ENCODE measurements at places on chromosomes 11 and 22.

DNA sequence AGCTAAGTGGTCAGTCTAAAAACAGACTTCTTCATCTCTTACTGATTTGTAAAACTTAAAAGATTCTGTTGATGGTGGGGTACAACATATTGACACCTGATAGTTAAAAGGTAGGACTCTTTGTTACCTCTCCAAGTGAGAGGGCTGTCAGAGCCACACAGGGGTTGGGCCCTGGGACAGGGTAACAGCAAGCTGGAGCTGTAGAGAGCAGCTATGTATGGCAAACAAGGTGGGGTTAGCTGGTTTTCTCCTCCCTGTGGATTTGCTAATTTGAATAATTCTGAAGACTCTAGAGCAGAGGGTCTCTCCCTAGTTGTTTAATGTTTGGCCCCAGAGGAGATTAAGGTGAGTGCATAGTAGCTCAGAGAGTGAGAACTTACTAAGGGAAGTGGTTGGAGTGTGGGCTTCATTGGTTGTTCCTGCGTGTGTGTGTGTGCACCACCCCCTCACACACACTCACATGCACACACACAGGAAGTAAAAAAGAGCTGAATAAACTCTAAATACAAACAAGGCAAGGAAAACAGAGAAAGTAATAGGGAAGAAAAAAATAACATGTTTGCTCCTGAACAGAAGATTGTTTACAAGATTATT is 9.2 kb upstream of the GAS2 start:
- peak; percentile 15 for DNase-seq

DNA sequence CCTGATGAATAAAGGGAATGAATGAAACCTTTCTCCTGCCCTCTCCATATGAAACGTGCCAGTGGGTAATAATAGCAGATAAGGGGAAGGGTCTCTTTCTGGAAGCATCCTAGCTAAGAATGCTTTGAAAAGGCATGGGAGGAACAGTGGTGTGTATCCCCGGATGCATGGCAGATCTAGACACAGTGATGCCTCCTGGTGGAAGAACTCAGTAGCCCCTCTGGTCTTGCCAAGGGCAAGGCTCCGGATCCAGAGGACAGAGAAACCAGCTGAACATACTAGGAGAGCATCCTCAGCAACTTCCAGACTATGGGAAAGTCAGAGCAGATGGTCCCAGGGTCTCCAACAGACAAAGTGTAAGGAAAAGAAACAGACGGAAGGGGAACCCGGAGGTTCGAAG is 6.4 kb downstream of the BAIAP2L2 start:
- no peak for DNase-seq

GRCh38 chr11:27718346-27718862 is 18.1 kb upstream of the BDNF start:
- no peak for DNase-seq

- no peak for DNase-seq
Observed at GRCh38 chr22:44730022-44730393, 22.4 kb upstream of the ARHGAP8 start.

DNA sequence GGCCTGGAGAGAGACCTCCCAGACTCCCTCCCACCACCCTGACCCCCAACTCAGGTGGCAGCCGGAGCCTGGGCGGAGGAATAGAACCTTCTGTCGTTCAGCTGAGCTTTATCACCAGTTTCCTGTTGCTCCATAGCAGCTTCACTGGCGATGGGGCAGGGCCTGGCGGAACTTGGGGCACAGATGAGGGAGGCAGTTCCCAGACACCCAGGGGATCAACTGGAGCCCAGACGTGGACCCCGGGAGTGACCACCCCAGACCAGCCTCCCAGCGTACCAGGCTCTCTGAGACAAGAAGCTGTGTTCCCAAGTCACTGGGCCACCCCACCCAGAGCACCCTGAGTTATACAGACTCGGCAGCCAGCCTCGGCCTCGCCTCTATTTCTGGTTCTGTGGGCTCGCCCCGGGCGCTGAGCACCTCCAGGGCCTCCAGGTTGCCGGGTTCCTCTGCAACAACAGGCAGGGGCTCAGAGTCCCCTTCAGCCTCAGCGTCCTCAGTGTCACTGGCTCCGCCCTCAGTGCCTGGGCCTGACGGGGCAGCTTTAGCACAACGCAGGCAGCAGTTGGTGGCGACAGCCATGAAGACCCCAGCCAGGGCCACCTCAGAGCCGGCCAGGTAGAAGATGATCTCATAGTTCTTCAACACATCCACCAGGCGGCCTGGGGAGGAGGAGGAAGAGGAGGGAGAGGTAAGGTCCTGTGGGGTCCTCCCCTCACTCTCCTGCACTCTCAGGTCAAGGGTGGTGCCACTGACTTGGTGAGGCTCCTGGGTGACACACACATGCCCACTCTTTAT is 5.7 kb downstream of the SLC16A8 start:
- no peak for DNase-seq

- no peak for DNase-seq
Observed at GRCh38 chr11:44926036-44926435, 24.6 kb downstream of the TP53I11 start.

DNA sequence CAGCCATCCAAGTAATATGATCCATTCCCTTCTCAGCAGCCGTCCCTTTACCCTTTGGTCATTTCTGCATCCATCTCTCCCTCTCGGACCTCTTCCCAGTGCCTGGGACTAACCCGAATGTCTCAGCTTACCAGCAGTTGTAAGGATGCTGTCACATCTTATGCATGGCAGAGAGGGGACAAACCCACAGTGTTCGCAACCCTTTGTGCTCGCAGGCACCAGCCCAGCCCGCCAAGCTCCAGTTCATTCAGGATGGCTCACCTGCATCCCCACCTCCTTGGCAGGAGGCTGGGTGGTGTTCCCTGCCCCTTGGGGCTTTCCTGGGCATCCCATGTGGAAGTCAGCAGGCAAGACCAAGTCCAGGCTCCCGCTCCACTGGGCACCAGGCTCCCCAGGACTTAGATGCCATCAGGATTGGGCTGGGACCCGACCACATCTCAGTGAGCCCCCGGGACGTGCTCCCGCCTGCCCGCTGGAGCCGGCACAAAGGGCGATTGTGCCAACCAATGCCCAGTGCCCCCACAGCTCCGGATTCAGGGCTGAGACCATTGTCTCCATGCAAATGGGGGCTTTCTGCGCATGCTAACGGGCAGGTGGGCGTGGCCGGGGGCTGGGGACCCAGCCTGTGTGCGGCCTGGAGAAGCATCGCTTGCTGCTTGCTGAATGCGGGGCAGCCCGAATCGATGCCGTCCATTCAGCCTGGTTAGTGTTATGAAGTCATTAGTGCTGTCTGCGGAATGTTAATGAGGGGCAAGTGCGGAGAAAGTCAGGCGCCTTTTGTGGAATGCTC is 108.6 kb downstream of the KCNQ1OT1 start:
- no peak for DNase-seq

DNA sequence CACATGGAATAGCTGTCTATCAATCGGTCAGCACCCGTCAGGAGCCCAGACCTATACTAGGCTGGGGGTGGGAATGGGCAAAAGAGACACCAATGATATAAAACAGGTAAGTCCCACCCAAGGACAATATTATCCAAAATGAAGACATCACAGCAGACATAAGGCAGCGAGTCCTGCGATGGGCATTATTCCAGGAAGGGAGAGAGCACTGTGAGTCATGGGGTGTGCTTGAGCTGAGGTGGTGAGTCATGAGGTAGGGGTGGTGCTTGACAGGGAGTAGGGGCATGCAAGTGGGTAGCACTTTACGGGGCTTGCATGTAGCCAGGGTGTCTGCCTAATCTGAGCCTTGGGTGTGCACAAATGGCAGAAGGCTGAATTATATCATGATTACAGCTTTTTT is 605.0 kb upstream of the CADM1 start:
- no peak for DNase-seq

- no peak for DNase-seq
Observed at GRCh38 chr22:27473533-27473932, 328.0 kb downstream of the MN1 start.

- peak; percentile 28 for DNase-seq
Observed at GRCh38 chr11:88174709-88175568, at the start of gene RAB38. Gene RAB38, minus strand, starts transcription at chr11:88175443. Its CDS starts 59 bp downstream, at chr11:88175384.

Data from CD4-positive, alpha-beta T cell treated with Interleukin-21 for 1 hour (primary cell).